CD4-positive, alpha-beta T cell treated with Interleukin-12 subunit alpha and Interleukin-12 subunit beta, for 1 hour (primary cell): ENCODE measurements at places on chromosomes 3 and 15.

DNA sequence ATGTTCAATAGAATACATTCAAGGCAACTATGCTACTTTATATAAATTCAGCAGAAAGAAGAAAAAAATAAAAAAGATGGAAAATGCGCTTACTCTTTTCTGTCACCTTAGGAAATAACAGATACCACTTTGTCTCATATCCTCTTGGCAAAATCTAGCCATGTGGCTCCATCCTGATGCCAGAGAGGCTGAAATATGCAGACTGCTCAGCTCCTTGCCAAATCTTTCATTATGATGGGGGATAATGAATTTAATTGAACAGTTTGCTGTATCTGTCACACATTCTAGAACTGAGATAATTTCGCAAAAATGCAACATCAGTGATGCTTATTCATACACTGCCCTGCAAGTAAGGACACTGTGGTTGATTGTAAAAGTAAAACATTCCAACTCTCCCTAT is 1081.5 kb downstream of the PLOD2 start:
- no peak for DNase-seq

- DNase-seq, result no peak
These were observed 90.7 kb downstream of the CNTN6 start for GRCh38 chr3:1183320-1184048.

- DNase-seq, result no peak
These were observed 380.3 kb upstream of the THBS1 start for GRCh38 chr15:39200586-39200985.

GRCh38 chr15:69868756-69869155 is 229.0 kb downstream of the TLE3 start:
- DNase-seq, result no peak

DNA sequence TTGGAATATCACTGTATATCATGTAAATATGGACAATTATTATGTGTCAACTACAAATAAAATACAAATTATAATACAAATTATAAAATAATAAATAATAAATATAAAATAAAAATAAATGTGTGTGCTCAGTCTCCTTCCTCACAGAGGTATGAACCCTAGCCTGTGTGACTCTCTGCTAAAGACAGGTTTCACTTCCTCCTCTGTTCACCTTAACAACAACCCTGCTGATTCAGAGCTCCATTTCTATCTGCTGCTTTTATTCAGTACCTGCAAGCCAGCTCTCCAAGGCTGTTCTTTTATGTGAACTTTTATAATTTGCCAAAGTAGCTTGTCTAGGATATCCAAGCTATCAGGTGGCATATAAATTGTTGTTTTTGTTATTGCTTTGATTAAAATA is 610.7 kb upstream of the GRM7 start:
- no peak for DNase-seq

GRCh38 chr3:167209011-167209410 is 171.1 kb downstream of the ZBBX start:
- no peak for DNase-seq

- DNase-seq, result no peak
These were observed 68.1 kb upstream of the ATP2C1 start for GRCh38 chr3:130825762-130826299.

- DNase-seq, result no peak
These were observed 147.2 kb downstream of the SLCO3A1 start for GRCh38 chr15:92000709-92001108.

- DNase-seq, result no peak
These were observed 77.3 kb upstream of the COL8A1 start for GRCh38 chr3:99561056-99561455.

GRCh38 chr3:189099505-189100290 is 72.1 kb upstream of the TPRG1 start:
- DNase-seq, result no peak
